ENCODE measurements at places on chromosomes 2 and 18. TPM values are rescaled to one million over a fixed set of nuclear protein-coding genes. Genes with fewer than 3 reads are reported as not detected.
A peak's percentile ranks its signal among the peaks of the same experiment; 100 is the strongest.

Gene SALL3
- 28.8 TPM for total RNA-seq

GRCh38 chr2:26757873-26758789 is 6.0 kb upstream of the SLC35F6 start:
- H3K36me3 ChIP-seq = no peaks in the 10 kb centered on the region
- no peak overlapping the region for H3K27ac ChIP-seq
- no peak overlapping the region for H3K4me3 ChIP-seq
- no peaks in the 10 kb centered on the region for H3K27me3 ChIP-seq
- H3K4me1 ChIP-seq = peaks cover under 1% of the 10 kb centered on the region
- DNase-seq = no peak

DNA sequence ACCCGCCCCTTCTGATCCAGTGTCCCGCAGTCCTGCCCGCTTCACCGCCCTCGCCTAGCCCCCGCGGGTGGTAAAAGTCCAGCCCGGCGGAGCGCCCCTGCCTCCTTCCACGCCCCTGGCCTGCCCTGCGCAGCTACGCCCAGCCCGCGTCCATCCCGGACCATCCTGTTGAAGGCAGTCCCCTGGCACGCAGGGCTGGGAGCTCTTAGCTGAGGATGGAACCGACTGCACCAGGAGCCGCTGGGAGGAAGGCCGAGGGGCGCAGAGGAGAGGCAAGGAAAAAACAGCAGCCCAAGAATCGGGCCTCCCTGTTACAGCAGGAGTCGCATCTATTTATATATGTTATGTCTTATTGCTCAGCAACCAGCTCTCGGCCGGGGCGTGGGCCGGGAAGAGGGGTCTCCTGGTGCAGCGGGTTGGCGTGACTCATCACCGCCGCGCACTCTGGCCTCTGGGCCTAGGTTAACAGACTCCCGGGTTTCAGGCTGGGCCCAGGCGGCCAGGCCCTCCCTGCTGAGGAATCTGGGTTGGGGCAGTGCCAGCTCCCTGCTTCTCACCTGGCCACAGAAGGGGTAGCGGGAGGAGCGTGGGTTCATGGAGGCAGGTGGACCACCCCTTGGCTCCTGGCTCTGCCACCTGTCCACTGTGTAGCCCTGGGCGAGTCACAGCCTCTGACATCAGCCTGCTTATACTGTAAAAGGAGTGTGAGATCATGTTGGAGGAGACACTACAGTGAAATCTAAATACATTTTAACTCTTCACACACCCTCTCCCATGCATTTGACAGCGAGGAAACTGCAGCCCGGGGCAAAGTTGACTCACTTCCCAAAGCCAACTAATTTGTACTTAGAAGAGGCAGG is 13.4 kb upstream of the MAP3K2 start:
- no peak for DNase-seq
- H3K4me1 ChIP-seq = peaks cover 18% of the 10 kb centered on the region
- H3K27me3 ChIP-seq = peaks cover 6% of the 10 kb centered on the region
- H3K27ac ChIP-seq = no peak overlapping the region
- H3K4me3 ChIP-seq = no peak overlapping the region
- H3K36me3 ChIP-seq = peaks cover 4% of the 10 kb centered on the region

Gene SLC20A1
- total RNA-seq = 33.0 TPM

GRCh38 chr2:232113821-232114220 is 152.3 kb downstream of the DIS3L2 start:
- no peaks in the 10 kb centered on the region for H3K4me1 ChIP-seq
- H3K36me3 ChIP-seq = no peaks in the 10 kb centered on the region
- no peak overlapping the region for H3K27ac ChIP-seq
- DNase-seq = no peak

GRCh38 chr2:188399159-188399558 is 107.5 kb downstream of the GULP1 start:
- H3K36me3 ChIP-seq = no peaks in the 10 kb centered on the region
- no peaks in the 10 kb centered on the region for H3K4me1 ChIP-seq
- no peak for DNase-seq
- no peaks in the 10 kb centered on the region for H3K27me3 ChIP-seq
- no peak overlapping the region for H3K4me3 ChIP-seq

Gene EVX2
- 0.17 TPM for total RNA-seq

- H3K4me1 ChIP-seq = no peaks in the 10 kb centered on the region
- H3K4me3 ChIP-seq = no peak overlapping the region
- H3K27ac ChIP-seq = no peak overlapping the region
- no peaks in the 10 kb centered on the region for H3K27me3 ChIP-seq
- no peaks in the 10 kb centered on the region for H3K36me3 ChIP-seq
These were observed 2186.3 kb upstream of the CELF4 start for GRCh38 chr18:39751921-39752320.

Gene GRB14
- total RNA-seq = 11.3 TPM

GRCh38 chr18:2822213-2822921 is 24.4 kb upstream of the EMILIN2 start:
- DNase-seq = no peak
- no peaks in the 10 kb centered on the region for H3K27me3 ChIP-seq
- H3K4me3 ChIP-seq = no peak overlapping the region

Gene CDH19
- 28.5 TPM for total RNA-seq

GRCh38 chr18:27114842-27115241 is 70.3 kb downstream of the CHST9 start:
- DNase-seq = no peak
- no peaks in the 10 kb centered on the region for H3K36me3 ChIP-seq
- H3K27ac ChIP-seq = no peak overlapping the region
- H3K4me1 ChIP-seq = no peaks in the 10 kb centered on the region

Gene REG1A
- not detected for total RNA-seq

- H3K4me3 ChIP-seq = no peak overlapping the region
- no peaks in the 10 kb centered on the region for H3K36me3 ChIP-seq
- H3K27me3 ChIP-seq = no peaks in the 10 kb centered on the region
These were observed 49.7 kb downstream of the ARL4C start for GRCh38 chr2:234447189-234447588.

DNA sequence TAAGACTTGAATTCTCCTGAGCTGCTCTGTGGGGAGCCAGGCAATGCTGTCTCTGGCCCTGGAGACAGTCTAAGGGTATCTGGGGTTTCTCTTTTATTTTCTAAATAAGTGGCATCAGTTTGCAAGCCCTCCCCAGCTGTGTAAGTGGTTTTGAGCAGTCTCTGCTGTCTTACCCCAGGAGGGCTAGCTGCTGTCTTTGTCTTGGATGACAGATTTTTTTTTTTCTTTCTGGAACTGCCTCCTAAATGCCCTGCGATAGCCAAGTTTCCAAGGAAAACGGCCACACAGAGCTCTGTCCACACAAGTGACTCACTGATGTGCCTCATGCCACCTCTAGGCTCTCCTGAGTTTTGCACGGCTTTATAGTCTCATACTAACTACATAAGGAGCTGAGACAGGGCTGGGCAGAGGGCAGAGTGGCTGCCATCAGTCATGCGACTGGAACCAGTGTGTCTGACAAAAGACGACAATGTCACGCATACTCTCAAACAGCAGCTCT is 37.2 kb upstream of the THOC1 start:
- H3K36me3 ChIP-seq = no peaks in the 10 kb centered on the region
- peak overlapping the region; percentile 19 for H3K27ac ChIP-seq
- H3K27me3 ChIP-seq = peaks cover 2% of the 10 kb centered on the region
- no peak overlapping the region for H3K4me3 ChIP-seq
- H3K4me1 ChIP-seq = peaks cover 11% of the 10 kb centered on the region

Gene HOXD8
- 12.9 TPM for total RNA-seq

DNA sequence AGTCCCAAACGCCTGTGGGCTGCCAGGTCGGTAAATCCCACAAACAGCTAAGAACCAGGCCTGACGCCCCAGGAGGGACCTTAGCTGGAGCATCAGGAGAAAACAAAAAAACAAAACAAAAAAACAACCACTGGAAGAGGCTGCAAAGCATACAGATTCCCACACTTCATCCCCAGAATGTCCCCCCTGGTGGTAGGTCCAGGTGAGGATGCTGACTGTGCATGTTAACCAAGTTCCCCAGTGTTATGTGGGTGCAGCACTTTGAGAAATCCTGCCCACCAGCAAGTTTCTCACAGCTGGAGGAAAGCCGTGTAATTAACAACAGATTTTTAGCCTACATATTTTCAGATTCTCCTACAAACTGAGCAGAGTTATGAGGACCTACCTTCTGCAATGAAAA is 15.1 kb downstream of the ST3GAL5 start:
- peaks cover 25% of the 10 kb centered on the region for H3K4me1 ChIP-seq
- H3K4me3 ChIP-seq = no peak overlapping the region
- DNase-seq = no peak
- H3K27me3 ChIP-seq = no peaks in the 10 kb centered on the region

DNA sequence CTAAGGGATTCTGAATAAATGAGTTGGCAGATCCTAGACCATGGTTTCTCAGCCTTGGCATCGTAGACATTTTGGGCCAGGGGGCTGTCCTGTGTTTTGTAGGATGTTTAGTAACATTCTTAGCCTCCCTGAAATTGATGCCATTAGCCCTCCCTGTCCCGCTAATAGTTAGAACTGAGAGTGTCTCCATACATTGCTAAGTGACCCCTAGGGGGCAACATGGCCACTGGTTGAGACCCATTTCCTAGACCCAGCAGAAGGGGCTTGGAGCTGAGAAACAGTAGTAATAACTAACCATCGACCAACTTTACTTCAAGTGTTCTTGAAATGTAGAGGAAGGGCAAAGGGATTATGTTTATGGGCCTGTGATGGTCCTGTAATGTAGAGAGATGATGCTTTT is 40.8 kb downstream of the KCMF1 start:
- no peak overlapping the region for H3K4me3 ChIP-seq
- no peak overlapping the region for H3K27ac ChIP-seq
- H3K36me3 ChIP-seq = peaks cover 4% of the 10 kb centered on the region
- no peaks in the 10 kb centered on the region for H3K27me3 ChIP-seq

Gene CRYGC
- total RNA-seq = not detected

DNA sequence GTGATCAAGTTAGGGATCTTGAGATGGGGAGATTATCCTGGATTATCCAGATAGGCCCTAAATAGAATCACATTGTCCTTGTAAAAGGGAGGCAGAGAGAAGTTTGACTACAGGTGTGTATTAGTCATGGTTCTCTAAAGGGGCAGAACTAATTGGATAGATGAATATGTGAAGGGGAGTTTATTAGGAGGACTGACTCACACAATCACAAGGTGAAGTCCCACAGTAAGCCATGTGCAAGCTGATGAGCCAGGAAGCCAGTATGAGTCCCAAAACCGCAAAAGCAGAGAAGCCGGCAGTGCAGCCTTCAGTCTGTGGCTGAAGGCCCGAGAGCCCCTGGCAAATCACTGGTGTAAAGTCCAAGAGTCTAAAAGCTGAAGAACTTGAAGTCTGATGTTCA is 275.8 kb downstream of the KCNS3 start:
- H3K4me3 ChIP-seq = no peak overlapping the region
- no peak for DNase-seq
- no peaks in the 10 kb centered on the region for H3K4me1 ChIP-seq
- no peak overlapping the region for H3K27ac ChIP-seq
- H3K36me3 ChIP-seq = no peaks in the 10 kb centered on the region

- peak overlapping the region; percentile 67 for H3K27ac ChIP-seq
- no peak overlapping the region for H3K4me3 ChIP-seq
- H3K27me3 ChIP-seq = no peaks in the 10 kb centered on the region
These were observed 10.3 kb downstream of the ATP8B1 start for GRCh38 chr18:57792631-57793301.

Gene SYT4
- total RNA-seq = 179 TPM

DNA sequence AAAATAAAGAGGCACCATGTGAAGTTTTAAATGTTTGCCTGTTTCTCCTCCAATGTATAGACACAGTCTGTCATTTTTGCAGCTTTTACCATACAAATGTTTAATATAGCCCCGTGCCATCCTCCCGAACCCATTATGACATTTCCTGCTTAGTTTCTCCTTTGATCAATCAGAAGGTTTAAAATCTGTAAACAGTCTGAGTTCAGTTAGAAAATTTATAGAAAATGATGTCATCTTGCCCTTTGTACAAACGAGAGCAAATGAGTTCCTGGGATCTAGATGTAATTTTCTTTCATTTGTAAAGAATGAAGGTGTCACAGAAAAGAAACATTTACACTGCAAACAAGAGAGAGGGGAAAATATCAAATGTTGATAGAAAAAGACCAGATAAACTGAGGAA is 62.7 kb upstream of the NFU1 start:
- H3K27ac ChIP-seq = no peak overlapping the region
- no peaks in the 10 kb centered on the region for H3K4me1 ChIP-seq
- no peak overlapping the region for H3K4me3 ChIP-seq
- H3K27me3 ChIP-seq = no peaks in the 10 kb centered on the region
- peaks cover 23% of the 10 kb centered on the region for H3K36me3 ChIP-seq

- peaks cover 22% of the 10 kb centered on the region for H3K4me1 ChIP-seq
- no peaks in the 10 kb centered on the region for H3K27me3 ChIP-seq
- peaks cover 10% of the 10 kb centered on the region for H3K36me3 ChIP-seq
These were observed 207.6 kb downstream of the MGAT5 start for GRCh38 chr2:134461511-134461910.

DNA sequence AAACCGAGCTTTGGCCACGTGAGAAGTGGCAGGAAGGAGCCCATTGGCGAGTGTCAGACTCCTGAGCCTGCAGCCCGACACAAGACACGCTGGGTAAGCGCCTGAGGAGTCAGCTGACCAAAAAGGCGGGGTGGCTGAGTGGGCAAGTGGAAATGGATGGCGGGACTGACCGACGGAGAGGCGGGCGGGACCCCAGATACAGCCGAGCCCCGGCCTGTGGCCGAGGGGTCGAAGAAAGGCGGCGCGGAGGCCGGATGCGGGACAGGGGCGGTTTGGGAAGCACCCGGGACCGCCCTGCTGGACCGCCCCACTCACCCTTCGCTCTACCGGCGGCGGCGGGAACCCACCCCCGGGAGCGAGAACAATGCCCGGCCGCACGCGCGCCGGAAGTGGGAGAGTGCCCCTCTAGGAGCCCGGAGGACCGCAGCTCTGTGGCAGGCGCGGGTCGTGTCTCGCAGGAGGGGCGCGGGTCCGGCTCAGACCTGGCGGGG is 22.8 kb downstream of the ZSCAN30 start:
- peak; percentile 70 for DNase-seq
- H3K4me1 ChIP-seq = peaks cover 16% of the 10 kb centered on the region
- H3K4me3 ChIP-seq = peak overlapping the region; percentile 80
- no peaks in the 10 kb centered on the region for H3K27me3 ChIP-seq

Gene LRATD1
- total RNA-seq = 15.8 TPM

Gene GKN1
- total RNA-seq = not detected

Gene ALLC
- 8.2 TPM for total RNA-seq

DNA sequence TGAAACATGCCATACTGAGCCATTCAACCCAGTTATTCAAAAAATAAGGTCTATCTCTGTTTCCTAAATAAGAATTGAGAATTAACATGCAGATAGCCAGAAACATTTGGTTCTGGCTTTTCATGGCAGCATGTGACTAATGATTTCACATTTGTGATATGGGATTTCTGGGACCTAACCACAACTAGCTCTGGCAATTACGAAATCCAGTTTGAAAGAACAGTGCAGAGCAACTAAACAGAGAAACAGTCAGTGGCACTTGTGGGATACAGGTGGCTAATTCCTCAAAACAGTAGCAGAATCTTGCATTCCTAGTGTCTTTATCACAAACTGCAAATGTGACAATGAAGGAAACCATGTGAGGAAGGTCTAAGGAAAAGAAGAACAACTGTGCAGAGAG is 637.8 kb upstream of the CHAC2 start:
- no peaks in the 10 kb centered on the region for H3K36me3 ChIP-seq
- DNase-seq = no peak
- H3K27me3 ChIP-seq = no peaks in the 10 kb centered on the region
- H3K27ac ChIP-seq = no peak overlapping the region
- no peak overlapping the region for H3K4me3 ChIP-seq
- H3K4me1 ChIP-seq = no peaks in the 10 kb centered on the region

GRCh38 chr2:120539937-120540718 is 194.2 kb downstream of the INHBB start:
- no peaks in the 10 kb centered on the region for H3K36me3 ChIP-seq
- no peaks in the 10 kb centered on the region for H3K27me3 ChIP-seq
- H3K4me3 ChIP-seq = no peak overlapping the region
- H3K27ac ChIP-seq = no peak overlapping the region
- peaks cover 27% of the 10 kb centered on the region for H3K4me1 ChIP-seq

GRCh38 chr2:47174733-47175361 is 19.7 kb upstream of the STPG4 start:
- DNase-seq = no peak
- H3K4me3 ChIP-seq = peak overlapping the region; percentile 86
- H3K36me3 ChIP-seq = no peaks in the 10 kb centered on the region
- H3K27me3 ChIP-seq = no peaks in the 10 kb centered on the region
- no peaks in the 10 kb centered on the region for H3K4me1 ChIP-seq
